ENCODE measurements at places on chromosomes 2 and 18.

GRCh38 chr2:46297546-46298271, 502 bp downstream of the EPAS1 start:
- no peak for DNase-seq

DNA sequence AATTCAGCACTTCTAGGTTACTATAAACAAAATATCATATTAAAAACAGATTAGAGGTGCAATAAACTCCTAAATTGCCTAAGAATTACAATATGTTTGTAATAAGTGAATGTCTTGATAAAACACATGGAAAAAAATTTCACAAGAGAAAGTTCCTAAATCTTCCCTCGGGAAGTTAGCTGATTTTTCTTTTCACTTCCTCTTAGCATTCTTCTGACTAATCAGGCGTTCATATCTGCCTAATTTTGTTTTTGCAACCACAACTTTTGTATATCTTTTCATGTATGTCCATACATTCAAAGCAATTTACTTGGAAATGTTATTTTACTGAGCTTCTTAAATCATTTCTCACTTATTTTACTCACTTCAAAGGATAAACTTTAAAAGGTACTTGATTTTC, 88.5 kb downstream of the RTTN start:
- DNase-seq = no peak

DNA sequence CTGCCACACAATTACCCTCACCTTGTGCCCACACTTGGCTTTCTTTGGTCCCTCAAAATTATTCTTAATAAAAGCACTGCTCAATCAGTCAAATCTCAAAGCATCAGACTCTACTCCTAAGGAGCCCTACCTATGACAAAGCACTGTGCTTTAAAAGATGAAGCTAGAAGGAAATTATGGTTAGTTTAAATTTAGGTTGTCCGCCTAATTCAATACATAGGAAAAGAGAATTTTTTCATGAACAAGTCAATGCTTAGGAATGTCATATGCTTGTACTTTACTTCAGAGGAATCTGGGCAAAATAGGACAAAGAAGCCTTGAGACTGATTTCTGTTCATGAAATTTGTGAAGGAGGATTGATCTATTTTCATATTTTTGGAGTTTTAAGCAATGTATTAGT, 726.4 kb upstream of the CDH2 start:
- DNase-seq = no peak

GRCh38 chr2:105919826-105920225, 175.1 kb downstream of the NCK2 start:
- DNase-seq = peak; percentile 15

GRCh38 chr2:49459314-49459993, 305.1 kb upstream of the FSHR start:
- DNase-seq = no peak

DNA sequence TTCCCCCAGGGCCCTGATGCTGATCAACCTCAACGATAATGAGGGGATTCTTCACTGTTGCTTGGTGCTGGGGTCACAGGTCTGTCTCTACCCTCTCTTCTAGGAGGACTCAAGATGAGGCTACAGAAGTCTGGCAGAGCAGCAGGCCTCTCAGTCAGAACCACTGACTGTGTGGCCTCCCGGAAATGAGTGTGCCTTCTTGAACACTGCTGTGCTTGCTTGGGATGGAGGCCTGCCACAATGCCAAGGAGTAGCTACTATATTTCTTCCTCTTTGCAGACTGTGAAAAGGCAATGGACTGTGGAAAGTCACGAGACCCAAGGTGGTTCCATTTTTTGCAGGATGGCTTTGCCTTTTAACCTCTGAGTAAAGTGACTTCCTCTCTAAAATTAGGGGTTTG, 5.8 kb upstream of the HOXD1 start:
- no peak for DNase-seq
